PC-9 (cell line): ENCODE measurements at places on chromosomes 6 and 20. TPM values are rescaled to one million over a fixed set of nuclear protein-coding genes. Genes with fewer than 3 reads are reported as not detected.
A peak's percentile ranks its signal among the peaks of the same experiment; 100 is the strongest.

Gene OR12D3
- total RNA-seq: not detected in 2 replicates

GRCh38 chr6:44849806-44850205 is 462.3 kb downstream of the CDC5L start:
- H3K27ac ChIP-seq: no peak overlapping the region
- H3K4me3 ChIP-seq: no peak overlapping the region
- DNase-seq: no peak
- H3K36me3 ChIP-seq: no peaks in the 10 kb centered on the region
- no peaks in the 10 kb centered on the region for H3K27me3 ChIP-seq
- no peaks in the 10 kb centered on the region for H3K4me1 ChIP-seq

- no peak overlapping the region for H3K27ac ChIP-seq
- no peak overlapping the region for H3K4me3 ChIP-seq
- DNase-seq: no peak
- H3K36me3 ChIP-seq: no peaks in the 10 kb centered on the region
Observed at GRCh38 chr6:149935668-149936067, 6.1 kb upstream of the ULBP2 start.

GRCh38 chr6:138234363-138234762 is 16.1 kb upstream of the PBOV1 start:
- peak; percentile 85 for DNase-seq
- no peaks in the 10 kb centered on the region for H3K27me3 ChIP-seq
- H3K4me3 ChIP-seq: no peak overlapping the region
- H3K4me1 ChIP-seq: peaks cover 71% of the 10 kb centered on the region
- peaks cover 3% of the 10 kb centered on the region for H3K36me3 ChIP-seq

DNA sequence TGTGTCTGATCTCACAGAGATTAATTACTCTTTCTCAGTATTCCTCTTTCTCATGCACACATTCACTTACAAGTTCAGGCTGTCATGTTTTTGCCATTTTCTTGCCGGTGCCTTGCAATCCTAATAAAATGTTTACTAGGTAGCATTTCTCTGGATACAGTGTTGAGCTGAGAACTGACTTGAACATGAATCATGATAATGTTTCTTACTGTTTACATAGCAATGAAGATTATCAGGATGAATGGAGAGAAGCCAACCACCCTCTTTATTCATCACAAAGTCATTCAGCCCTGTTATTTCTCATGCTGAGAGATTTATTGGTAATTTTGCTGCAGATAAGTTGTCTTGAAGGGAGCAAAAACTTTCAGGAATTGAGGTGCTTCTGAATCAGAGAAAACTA is 185.5 kb upstream of the ECI2 start:
- H3K27me3 ChIP-seq: no peaks in the 10 kb centered on the region
- no peak overlapping the region for H3K4me3 ChIP-seq
- peak overlapping the region; percentile 97 for H3K27ac ChIP-seq
- no peaks in the 10 kb centered on the region for H3K36me3 ChIP-seq
- peaks cover 56% of the 10 kb centered on the region for H3K4me1 ChIP-seq

GRCh38 chr20:63116412-63117106 is 99.4 kb downstream of the YTHDF1 start:
- no peak overlapping the region for H3K27ac ChIP-seq
- H3K4me1 ChIP-seq: no peaks in the 10 kb centered on the region
- peaks cover 100% of the 10 kb centered on the region for H3K27me3 ChIP-seq
- H3K4me3 ChIP-seq: no peak overlapping the region
- no peaks in the 10 kb centered on the region for H3K36me3 ChIP-seq

- H3K4me3 ChIP-seq: no peak overlapping the region
- H3K27ac ChIP-seq: no peak overlapping the region
- H3K36me3 ChIP-seq: no peaks in the 10 kb centered on the region
- no peaks in the 10 kb centered on the region for H3K4me1 ChIP-seq
Observed at GRCh38 chr6:127539272-127539671, 20.1 kb upstream of the MTCL3 start.

- no peak overlapping the region for H3K4me3 ChIP-seq
- H3K27me3 ChIP-seq: no peaks in the 10 kb centered on the region
- H3K27ac ChIP-seq: no peak overlapping the region
- H3K4me1 ChIP-seq: no peaks in the 10 kb centered on the region
- no peaks in the 10 kb centered on the region for H3K36me3 ChIP-seq
Observed at GRCh38 chr6:122839472-122839871, 50.4 kb downstream of the SMPDL3A start.

DNA sequence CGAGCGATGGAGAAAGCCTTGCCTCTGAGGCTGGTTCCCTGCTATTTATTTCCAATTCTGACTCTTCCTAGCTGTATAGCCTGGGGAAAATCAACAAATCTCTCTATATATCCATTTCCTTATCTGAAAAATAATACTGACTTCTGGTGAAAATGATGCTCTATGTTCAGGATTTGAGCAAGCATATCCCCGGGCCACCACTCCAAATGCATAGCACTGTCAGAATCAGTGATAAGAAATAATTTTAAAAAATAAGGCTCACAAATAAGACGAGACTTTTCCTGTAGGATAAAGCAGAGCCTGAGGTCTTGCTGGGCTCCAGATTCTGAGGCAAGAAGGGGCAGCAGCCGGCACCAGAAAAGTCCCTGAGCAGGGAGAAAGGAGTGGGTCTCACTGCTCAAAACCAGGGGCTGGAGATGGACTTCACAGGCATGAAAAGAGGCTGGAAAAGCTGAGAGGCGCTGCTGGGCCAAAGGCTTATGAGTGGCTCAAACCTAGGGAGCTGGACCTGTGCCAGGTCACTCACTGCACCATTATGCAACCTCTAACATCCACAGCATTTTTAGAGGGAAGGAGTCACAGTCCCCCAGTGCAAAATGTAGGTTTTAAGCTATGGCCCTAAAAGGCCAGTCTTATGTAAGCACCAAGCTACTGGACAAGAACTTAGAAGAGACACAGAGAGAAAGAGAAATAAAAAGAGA is 48.1 kb upstream of the SLC17A4 start:
- no peaks in the 10 kb centered on the region for H3K4me1 ChIP-seq
- H3K4me3 ChIP-seq: no peak overlapping the region
- no peak overlapping the region for H3K27ac ChIP-seq
- H3K27me3 ChIP-seq: no peaks in the 10 kb centered on the region
- H3K36me3 ChIP-seq: no peaks in the 10 kb centered on the region
- no peak for DNase-seq

- H3K36me3 ChIP-seq: no peaks in the 10 kb centered on the region
- no peaks in the 10 kb centered on the region for H3K27me3 ChIP-seq
- H3K4me3 ChIP-seq: no peak overlapping the region
- H3K4me1 ChIP-seq: peaks cover 13% of the 10 kb centered on the region
- H3K27ac ChIP-seq: no peak overlapping the region
- no peak for DNase-seq
Observed at GRCh38 chr20:62410746-62411478, 3.8 kb upstream of the CABLES2 start.

DNA sequence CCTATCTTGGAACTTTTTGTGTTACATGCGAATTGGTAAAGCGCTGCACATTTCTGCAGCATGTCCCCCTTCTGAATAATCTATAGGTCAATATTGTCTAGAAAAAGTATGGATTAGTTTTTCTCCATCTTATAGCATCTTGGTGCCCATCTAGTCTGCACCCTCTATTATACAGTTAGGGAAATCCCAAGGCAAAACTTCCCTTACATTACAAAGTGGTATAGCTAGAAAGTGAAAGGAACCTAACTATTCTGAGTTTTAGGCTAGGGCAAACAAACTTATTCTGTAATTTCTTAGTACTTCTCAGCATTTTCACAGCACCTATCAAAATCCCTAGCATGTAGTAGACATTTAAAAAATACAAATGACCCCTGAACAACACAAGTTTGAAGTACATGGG is 133.5 kb upstream of the CCDC28A start:
- no peak for DNase-seq
- H3K27ac ChIP-seq: no peak overlapping the region
- no peaks in the 10 kb centered on the region for H3K36me3 ChIP-seq
- H3K27me3 ChIP-seq: no peaks in the 10 kb centered on the region
- H3K4me1 ChIP-seq: no peaks in the 10 kb centered on the region

DNA sequence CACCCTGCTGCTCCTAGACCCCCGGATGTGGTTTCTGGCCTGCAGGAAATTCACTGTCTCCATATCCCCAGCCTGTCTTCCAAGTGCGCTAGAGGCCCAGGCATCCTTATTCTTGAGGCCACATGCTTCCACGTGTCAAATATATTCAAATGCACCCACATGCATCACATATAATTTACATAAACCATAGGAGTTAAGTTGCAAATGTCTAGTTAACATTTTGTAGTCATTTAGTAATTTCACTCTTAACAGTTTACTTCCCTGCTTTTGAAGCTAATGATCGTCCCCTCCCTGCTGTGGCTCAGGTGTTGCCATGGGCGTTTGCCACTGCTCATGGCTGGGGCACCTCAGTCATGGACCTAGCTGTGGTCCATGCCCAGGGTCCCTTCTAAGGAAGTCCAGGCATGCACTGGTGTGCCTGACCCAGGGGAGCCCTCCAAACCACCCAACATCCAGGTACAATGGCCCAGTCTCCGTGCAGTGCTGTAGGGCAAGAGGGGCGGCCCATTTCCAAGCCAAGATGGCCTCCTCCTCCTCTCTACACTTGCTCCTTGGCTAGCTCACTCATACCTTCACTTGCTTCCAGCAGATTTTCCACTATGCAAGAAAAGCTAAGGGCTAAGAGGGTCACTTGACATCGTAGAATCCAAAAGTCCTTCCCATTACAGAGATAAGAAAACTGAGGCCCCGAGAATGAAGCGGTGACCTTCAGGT is 42.4 kb downstream of the FGD2 start:
- H3K36me3 ChIP-seq: no peaks in the 10 kb centered on the region
- H3K4me1 ChIP-seq: peaks cover 17% of the 10 kb centered on the region
- no peak overlapping the region for H3K27ac ChIP-seq
- no peak overlapping the region for H3K4me3 ChIP-seq
- no peak for DNase-seq
